Adrenal gland (tissue), 19 donors: ENCODE measurements at places on chromosomes 6 and 20. TPM values are rescaled to one million over a fixed set of nuclear protein-coding genes. Genes with fewer than 3 reads are reported as not detected.

The PACRG gene
- 6.1 TPM for total RNA-seq

The BPIFA1 gene
- total RNA-seq = not detected

- no peak for DNase-seq
Measured at GRCh38 chr6:12733876-12734275, 17.3 kb downstream of the PHACTR1 start.

The CYP24A1 gene
- not detected for total RNA-seq

DNA sequence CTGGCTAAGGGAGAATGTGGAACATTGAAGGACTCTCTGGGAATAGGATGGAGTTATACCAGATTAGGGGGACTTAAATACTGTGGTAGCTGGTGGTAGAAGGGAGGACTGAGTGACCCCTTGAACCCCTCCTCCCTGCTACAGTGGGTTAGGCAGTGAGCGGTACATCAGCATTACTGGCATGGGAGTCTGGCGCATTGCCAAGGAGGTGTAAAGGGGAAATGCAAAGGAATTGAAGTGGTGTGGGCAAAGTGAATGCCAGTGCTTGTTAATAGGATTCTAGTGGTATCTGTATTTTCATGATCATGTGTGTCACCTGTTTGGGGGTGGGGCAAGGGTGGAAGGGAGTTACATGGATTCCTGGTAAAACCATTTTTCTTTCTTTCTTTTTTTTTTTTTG is 60.1 kb downstream of the GFRA4 start:
- DNase-seq = no peak

The PPP1R18 gene
- total RNA-seq = 30.9 TPM

The EPB41L1 gene
- 151 TPM for total RNA-seq

DNA sequence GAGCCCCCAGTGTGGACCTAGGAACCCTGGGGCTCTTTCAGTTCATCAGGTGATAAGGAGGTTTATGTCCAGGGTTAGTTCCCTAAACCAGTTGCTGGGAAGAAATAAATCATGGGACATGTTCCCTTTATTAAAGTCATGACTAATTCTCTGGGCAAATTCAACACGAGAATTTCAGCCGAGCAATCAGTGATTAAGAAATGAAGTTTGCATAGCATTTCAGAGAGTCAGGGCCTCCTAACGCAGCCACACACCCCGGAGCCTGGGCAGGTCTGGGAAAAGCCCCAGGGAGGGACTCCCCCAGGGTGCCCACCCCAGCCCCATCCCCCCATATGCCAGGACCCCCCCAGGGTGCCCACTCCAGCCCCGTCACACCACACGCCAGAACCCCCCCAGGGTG is 20.1 kb downstream of the SLCO4A1 start:
- no peak for DNase-seq

DNA sequence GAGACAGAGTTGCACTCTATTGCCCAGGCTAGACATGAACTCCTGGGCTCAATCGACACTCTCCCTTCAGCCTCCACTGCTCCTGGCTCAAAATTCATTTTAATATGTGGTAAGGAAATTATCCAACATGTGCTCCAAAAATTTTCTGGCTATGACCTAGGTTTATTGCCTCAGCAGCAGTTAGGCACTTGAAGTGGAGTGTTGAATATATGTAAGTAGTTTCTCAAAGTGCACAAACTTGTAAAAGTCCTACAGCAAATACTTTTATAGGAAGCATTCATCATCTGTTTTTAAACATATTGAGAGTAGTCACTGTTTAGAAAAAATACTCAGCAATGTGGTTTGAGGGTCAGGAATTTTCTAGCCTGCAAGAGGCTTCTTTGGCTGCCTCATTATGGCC is 13.2 kb downstream of the FILIP1 start:
- no peak for DNase-seq

DNA sequence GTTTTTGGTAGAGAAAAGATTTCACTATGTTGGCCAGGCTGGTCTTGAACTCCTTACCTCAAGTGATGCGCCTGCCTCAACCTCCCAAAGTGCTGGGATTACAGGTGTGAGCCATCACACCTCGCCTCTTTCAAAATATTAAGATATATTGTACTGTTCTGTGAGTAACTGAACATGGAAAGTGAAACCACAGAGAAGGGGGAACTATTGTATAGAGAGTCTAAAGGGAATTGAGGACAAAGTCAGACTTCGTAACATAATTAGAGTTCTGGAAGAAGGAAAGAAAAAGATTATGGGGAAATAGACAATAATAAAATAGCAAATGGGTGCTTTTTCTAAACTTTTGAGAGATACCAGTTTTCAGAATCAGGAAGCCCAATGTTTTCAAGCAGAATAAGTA is 17.4 kb upstream of the AKAP7 start:
- DNase-seq = no peak

The DNMT3B gene
- 0.12 TPM for total RNA-seq

The LGSN gene
- total RNA-seq = not detected

DNA sequence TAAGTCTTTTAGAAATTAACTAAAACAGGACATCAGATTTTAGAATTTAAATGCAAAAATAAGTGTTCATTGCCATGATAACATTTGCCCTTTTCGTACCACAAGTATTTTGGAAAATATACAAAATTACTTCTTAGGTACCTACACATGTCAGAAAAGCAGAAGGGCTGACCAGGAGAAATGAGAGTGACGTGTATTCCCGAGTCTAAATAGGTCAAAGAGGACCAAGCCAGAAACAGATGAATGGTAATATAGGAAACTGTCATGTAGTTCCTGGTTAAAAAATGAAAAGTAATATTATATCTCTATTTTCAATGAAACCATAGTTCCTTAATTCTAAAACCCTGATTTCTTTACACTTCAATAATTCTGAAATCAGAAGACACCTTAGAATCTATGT is 126.2 kb downstream of the IPCEF1 start:
- DNase-seq = no peak

The WFDC5 gene
- not detected for total RNA-seq

- DNase-seq = no peak
Measured at GRCh38 chr6:25774120-25774715, 19.7 kb downstream of the SLC17A4 start.

The SMOC2 gene
- 14.6 TPM for total RNA-seq

The TSPO2 gene
- total RNA-seq = not detected

The PGC gene
- 0.57 TPM for total RNA-seq

The DOK5 gene
- total RNA-seq = 0.29 TPM

DNA sequence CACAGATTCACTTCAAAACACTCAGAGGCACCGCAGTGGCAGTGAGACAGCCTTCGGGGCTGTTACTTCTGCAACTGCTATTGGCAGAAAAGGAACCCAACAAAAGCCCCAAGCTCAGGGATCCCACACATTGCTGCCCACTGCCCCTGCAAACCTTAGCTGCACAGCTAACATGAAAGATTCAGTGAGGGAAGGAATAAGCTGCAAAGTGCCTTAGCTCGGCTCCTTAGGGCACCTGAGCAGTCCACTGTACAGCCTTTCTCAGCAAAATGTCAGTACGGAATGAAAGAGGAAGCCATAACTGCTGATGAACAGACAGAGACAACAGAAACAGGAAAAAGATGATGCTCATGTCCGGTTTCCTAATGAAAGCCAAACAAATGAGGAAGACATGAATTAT is 179.7 kb upstream of the SHLD1 start:
- DNase-seq = no peak

- DNase-seq = no peak
Measured at GRCh38 chr20:40176098-40176841, 512.8 kb downstream of the MAFB start.

The PDYN gene
- total RNA-seq = not detected

The GJA10 gene
- total RNA-seq = not detected

DNA sequence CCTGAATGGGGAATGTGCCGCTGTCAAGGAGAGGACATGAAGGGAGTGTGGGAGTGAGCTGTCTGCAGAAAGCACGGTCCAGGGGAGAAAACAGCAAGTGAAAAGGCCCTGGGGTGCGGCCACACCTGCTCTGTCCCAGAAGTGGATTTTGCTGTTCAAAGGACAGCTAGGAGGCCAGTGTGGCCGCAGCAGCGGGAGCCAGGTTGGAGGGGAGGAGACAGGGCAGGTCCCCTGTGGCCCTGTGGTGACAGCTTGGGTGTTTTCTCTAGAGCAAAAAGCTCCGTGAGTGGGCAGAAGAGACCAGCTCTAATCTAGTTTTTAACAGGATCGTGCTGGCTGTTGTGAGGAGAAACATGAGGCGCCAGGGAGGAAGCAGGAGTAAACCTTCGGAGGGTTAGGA is 4.5 kb upstream of the SLC52A3 start:
- DNase-seq = no peak

- DNase-seq = no peak
Measured at GRCh38 chr20:32536851-32537656, 48.1 kb downstream of the NOL4L start.

The BYSL gene
- total RNA-seq = 6.1 TPM

The TRIM15 gene
- not detected for total RNA-seq

The CLPSL2 gene
- total RNA-seq = not detected

- no peak for DNase-seq
Measured at GRCh38 chr6:142937986-142938385, 7.0 kb downstream of the HIVEP2 start.

The BPIFB1 gene
- total RNA-seq = 0.25 TPM

GRCh38 chr6:95408111-95408510 is 169.2 kb upstream of the MANEA start:
- no peak for DNase-seq

DNA sequence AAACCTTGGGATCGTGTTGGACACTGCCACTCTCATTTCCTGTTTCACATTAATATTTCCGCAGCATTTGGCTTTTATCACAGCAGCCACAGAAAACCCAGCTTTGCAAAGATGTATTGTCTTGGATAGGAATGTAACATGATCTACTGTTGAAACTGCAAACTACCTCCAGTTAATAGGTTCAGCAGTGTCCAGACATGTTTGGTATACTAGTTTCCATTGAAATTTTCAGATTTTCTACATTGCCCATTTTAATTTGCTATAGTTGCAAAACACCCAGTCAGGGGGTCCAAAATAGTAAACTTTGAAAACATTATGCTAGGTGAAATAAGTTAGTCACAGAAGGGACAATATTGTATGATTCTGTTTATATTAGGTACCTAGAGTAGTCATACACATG is 3.3 kb downstream of the ANKRD6 start:
- no peak for DNase-seq

DNA sequence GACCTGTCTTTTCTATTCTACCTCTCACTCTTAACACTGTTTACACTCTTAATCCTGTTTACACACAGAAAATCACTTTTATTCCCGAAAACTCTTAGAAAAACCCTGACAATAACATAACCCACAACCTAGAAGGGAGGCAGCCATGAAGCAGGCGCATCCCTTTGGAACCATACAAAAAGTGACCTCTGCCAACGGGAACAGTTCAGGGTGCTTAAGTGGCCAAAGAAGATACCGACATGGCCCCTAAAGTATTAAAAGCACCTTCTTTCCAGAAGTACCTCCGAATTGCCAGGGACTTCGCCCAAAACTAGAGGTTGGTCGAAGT is 490 bp downstream of the MMUT start:
- no peak for DNase-seq

DNA sequence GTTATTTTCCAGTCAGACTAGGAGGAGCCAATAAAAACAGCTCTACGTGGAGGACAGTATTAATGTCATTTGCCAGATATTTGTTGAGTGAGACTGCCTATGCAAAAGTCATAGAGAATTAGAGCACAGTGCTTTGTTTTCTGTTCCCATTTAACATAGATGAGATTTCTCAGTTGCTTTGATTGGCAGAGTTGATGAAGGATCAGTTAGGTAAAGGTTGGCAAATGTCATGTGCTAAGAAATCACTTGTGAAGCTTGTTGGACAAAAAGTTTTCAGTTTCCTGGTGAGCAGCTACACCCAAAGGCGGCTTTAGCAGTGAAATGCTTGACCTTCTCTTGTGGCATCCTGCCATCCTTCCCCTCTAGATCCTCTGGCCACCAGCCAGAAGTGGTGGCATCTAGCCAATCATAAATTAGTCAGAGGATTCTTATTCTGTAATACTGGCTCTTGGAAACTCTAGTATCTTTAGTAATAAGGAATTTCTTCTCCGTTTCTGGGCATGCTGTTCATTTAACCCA is 37.0 kb downstream of the BCKDHB start:
- peak; percentile 96 for DNase-seq

DNA sequence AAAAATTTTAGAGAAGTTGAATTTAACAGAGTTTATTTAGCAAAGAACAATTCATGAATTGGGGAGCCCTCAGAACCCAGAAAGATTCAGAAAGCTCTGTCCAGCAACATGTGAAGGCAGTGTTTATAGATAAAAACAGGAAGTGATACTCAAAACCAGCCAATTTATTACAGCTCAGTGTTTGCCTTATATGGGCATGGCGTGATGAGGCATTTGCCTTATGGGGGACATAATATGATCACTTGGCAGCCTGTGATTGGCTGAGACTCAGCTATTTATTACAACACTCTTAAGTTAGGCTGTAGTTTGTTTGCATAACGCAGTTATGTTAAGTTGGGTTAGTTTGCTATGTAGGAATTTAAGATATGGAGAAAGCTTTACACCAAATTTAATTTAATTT is 11.5 kb downstream of the HLA-DPA1 start:
- no peak for DNase-seq

GRCh38 chr20:54113566-54113965 is 43.2 kb upstream of the BCAS1 start:
- DNase-seq = no peak

DNA sequence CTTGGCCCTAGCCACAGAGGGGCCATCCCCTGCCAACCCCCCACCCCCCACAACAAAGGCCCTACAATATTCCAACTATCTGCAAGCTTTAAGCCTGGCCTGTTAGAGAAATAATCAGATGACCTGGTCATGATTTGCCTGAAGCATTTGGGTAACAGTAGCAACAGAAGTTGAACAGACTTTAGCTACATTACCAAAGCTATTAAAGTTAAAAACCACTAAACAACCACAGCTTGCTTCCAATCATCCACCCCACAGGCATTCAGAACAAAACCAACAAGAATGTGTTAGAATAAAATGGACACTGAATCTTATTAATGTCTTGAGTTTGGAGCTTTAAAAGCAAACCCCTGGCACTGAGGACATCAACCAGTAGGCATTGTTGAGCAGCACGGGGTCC is 250.9 kb downstream of the LRFN2 start:
- no peak for DNase-seq

- DNase-seq = no peak
Measured at GRCh38 chr6:71531006-71531405, 242.4 kb downstream of the OGFRL1 start.

GRCh38 chr6:154615483-154616025 is 105.1 kb upstream of the CNKSR3 start:
- peak; percentile 41 for DNase-seq

GRCh38 chr6:144284478-144284782 is 705 bp upstream of the UTRN start:
- DNase-seq = no peak
